ENCODE measurements at places on chromosomes 12 and 14.

- DNase-seq: no peak
These were observed 10.2 kb downstream of the ERG28 start for GRCh38 chr14:75650253-75651058.

- DNase-seq: no peak
These were observed 18.7 kb downstream of the HVCN1 start for GRCh38 chr12:110670161-110670701.

- DNase-seq: no peak
These were observed 70.9 kb upstream of the PPP4R3A start for GRCh38 chr14:91580876-91581577.

- no peak for DNase-seq
These were observed 78.5 kb downstream of the MYRFL start for GRCh38 chr12:69903548-69903947.

DNA sequence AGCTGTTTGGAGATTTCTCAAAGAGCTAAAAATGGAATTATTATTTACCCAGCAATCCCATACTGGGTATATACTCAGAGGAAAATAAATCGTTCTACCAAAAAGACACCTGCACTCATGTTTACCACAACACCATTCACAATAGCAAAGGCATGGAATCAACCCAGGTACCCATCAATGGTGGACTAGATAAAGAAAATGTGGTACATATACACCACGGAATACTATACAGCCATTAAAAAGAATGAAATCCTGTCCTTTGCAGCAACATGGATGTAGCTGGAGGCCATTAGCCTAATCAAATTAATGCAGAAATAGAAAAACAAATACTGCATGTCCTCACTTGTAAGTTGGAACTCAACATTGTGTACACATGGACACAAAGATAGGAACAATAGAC is 37.9 kb downstream of the WBP11 start:
- no peak for DNase-seq

GRCh38 chr12:107447336-107447735 is 238.3 kb upstream of the PWP1 start:
- DNase-seq: no peak

DNA sequence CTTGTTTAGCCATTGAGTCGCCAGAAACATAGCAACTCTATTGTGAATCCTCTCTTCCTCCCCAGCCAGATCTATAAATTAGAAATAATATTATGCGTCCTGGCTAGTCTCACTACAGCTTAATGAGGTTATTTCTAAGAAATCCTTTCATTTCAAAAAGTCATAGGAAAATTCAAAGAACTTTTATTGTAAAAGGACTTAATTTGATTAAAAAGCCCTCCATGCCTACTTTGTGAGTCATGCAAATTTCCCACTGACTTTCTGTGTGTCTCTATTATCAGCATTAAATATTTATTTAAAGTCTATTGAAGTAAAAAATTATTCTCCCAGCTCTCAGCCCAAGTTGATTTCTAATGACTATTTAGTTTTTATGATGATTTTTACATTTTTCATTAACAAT is 160.7 kb downstream of the PHLDA1 start:
- DNase-seq: no peak

DNA sequence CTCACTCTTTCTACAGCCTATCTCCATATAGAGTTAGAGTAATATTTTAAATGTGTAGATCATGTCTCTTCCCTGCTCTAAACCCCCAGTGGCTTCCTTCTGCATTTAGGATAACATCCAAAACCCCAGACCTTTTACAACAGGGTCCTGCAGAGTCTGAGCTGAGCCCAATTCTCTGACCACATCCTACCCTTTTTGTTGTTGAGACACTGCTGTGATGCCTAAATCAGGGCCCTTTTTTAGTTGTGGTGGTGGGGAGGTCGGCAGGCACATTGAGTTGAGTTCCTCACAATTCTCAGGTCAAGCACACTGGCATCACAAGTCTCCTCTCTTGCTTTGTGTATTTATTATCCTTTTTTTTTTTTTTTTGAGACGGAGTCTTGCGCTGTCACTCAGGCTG is 1.8 kb upstream of the DDX47 start:
- no peak for DNase-seq

DNA sequence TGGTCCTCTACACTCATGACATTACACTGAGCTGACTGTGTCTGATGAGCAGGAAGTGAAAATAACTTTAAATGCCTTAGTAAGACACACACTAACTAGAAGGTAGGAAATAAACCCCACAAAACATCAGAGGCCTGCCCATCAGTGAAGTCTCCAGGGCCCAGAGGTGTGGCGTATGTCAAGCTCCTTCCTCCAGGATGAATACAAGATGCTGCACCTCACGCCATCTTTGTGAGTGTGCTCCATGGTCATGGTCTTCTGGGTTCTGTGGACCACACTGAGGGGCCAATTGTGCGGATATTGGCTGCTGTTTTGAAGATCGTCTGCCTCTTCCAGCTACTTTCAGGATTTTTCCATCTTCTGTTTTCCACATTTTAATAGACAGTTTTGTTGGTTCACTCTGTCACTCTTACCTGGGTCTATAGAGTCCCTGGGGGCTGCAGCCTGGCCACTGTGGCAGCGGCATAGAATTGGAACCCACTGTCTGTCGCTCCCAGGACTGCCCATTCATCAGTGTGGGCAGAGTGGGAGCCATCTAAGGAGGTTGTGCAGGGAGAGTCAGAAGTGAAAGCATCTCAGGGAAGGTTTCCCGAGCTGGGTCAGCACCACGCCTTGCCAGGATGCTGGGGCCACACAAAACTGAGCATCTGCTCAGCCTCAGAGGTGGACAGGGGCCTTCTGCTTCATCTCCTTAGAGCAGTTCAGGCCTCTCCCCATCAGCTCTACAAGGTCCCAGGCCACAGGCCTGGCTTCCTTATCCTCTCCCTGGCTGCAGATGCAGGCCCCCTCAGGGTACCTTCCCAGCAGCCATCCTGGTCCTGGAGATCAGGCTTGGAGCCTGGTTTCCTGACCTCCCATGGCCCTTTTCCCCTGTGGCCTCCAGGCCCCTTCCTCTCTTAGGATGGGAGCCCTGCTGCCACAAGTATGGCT is 57.5 kb upstream of the C14orf180 start:
- no peak for DNase-seq

DNA sequence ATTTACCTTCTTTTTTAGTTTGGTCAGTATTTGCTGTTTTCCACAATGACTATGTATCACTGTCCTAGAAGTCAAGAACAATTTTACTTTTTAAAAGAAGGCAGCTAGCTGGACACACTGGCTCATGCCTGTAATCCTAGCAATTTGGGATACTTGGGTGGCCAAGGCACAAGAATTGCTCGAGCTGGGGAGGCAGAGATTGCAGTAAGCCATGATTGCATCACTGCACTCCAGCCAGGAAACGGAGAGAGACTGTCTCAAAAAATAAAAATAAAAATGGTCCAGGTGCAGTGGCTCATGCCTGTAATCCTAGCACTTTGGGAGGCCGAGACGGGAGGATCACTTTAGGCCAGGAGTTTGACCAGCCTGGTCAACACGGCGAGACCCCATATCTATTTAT is 28.3 kb downstream of the MDM1 start:
- DNase-seq: no peak

Measured in activated effector memory CD4-positive, alpha-beta T cell treated with Interleukin-2 at 50 U/mL for 16 hours (primary cell).